CD4-positive, alpha-beta T cell treated with Interferon gamma for 1 hour (primary cell): ENCODE measurements at places on chromosomes 11 and 22.

- peak; percentile 19 for DNase-seq
These were observed 48.5 kb upstream of the PRDM11 start for GRCh38 chr11:45097721-45098493.

DNA sequence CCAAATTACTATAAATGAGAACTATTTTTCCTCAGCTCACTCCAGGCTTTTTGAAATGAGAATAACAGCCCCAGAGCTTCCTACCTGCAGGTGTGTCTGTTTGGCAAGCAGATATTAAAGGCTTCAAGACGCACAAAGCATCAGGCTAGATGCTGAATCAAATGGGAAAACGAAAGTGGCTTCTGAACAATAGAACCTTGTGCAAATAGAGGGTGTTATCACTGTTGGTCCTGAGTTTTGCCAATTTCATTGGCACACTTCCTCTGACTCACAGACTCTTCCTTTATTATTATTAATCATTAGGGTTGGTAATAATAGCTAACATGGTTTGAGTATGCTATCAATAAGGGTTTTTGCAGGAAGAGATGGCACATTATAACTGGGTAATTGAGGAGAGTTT lies 13.4 kb downstream of the SYT13 start:
- DNase-seq = no peak

- no peak for DNase-seq
These were observed 41.0 kb downstream of the CSF2RB start for GRCh38 chr22:36954251-36955014.

DNA sequence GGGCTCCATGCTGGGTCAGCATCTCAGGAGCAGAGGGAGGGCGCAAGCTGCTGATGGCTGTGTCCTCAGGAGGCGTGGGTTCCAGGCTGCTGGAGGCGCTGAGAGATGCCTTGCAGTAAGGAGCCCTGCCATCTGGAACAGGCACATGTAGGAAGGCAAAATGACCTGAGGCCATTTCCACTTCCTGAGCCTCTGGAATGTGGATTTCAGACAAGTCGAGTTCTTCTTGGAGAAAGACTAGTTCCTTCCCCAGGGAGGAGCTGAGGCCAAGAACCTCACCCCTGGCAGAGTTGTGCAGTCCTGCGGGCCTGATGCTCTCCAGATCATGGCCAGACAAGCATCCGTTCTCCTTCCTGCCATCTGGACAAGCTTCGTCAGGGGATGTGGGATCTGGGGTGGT lies 19.3 kb downstream of the HPS4 start:
- no peak for DNase-seq

GRCh38 chr22:45150139-45150538 lies 13.6 kb upstream of the NUP50 start:
- no peak for DNase-seq

DNA sequence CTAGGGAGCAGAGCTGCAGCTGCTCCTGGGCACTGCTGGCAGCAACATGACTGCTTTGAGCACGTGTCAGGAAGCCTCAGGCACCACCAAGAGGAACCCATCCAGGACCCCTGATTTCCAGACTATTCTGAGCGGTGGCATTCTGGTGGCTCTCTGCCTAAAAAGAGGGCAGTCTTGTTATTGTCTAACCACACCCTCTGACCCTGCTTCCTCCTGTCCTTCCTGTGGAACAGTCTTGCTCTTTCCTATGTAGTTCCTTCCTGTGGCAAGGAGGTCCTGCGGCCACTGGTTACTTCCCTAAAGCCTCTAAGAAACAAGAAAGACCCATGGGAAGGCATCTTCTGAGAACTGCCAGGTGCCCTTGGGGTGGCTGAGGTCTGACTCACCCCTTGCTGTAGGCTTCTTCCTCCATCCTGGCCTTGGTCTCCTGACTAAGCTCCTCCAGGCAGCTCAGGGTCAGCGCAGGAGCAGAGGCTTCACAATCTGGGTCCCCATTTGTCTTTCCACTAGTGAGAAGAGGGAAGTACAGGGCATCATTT lies 13.1 kb upstream of the LYVE1 start:
- peak; percentile 74 for DNase-seq

- DNase-seq = no peak
These were observed 2.5 kb upstream of the KRTAP5-2 start for GRCh38 chr11:1600626-1601025.

DNA sequence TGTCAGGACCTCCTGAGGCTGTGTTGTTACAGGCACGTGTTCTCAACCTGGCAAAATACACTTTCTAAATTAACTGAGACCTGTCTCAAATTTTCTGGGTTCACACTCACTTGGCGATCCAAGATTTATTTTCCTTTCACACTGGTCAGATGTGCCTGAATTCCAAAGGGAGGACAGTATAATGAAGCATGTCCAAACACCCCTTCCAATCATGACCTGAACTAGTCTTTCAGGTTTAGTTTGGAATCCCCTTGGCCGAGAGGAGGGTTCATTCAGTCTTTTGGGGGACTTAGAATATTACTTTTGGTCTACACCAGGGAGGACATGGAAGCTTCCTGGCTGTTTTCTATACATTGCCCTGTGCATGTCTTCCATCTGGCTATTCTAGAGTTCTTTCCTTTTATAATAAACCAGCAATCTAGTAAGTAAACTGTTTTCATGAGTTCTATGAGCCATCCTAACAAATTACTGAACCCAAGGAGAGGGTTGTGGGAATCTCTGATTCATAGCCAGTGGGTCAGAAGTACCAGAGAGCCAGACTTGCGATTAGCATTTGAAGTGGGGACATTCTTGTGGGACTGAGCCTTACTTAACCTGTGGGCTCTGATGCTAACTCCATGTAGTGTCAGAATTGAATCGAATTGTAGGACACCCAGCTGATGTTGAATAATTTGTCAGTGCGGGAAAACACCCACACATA lies 14.8 kb upstream of the TMEM216 start:
- DNase-seq = no peak

- DNase-seq = peak; percentile 56
These were observed 5.9 kb downstream of the PHOX2A start for GRCh38 chr11:72238040-72238450.

DNA sequence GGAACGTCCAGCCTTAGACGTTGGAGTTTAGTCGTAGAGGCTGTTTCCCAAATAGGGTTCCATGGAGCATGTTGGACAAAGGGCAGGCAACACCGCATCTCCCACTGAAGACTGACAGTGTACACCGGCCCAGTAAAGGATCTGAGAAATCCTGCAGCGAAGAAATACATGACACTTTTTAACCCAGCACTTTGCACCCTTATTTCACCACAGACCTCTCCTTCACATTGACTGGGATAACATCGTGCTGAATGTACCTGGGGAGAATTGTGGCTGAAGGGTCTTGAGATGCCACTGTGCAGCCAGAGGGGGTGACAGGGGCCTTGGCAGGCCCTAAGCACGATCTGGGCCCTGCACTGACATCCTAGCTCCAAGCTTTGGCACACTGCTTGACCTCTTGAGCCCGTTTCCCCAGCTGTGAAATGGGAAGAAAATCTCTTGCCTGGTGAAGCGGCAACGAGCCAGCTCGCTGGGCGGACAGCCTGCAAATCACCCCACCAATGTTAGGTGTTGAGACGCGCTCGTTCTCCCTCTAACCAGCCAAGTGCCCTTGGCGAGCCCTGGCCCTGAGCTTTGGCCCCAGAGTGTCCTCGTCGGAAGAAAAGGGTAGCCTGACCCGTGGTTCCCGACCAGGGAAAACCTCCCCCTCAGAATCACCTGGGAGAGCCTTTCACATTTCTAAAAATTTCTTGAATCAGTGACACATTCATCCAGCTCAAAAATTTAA lies 13.4 kb downstream of the CD5 start:
- DNase-seq = no peak

DNA sequence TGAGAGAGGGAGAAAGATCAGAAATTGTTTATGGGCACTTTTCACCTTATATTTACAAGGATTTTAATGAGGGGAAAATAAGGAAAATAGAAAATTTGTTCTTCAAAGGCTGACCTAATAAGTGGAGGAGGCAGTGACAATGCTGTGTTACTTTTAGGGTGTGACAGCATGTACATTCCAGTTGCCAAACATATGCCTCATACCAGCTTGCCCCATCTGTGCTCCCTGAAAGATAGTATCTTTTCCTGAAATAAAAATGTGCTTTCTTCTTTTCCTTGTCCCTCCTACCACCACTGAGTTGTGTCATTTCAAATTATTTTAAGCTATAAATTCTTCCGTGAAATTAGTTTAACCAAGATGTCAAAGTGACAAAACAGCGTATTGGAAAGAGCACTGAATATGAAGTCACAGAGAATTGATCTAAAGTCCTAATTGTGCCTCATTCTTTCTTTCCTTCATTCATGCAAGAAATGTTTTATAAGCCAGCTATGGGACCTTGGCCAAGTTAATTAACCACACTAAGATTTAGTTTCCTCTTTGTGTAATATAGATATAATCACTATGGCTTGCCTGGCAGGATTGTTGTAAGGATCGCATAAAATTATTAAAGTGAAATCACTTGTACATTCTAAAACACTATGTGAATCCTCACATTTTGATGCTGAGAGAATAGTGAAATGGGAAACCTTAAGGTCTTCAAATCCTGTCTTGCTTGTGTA lies 1307.5 kb upstream of the TENM4 start:
- DNase-seq = no peak

DNA sequence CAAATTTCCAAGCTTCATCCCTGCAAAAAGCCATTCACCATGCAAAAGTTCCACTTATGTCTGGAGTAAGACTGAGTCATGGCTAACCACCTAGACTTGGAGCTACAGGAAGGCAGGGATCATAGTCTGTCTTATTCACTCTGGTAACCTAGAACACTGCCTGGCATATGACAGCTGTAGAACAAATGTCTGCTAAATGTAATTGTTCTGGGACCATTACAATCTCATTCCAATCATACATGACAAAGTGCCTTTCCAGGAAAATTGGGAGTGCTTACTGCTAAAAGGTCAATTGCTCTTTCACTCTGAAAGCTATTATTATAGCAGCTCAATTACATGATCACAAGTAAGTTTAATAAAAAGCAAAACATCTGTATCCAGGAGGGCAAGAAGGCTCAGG lies 99.1 kb upstream of the CHRM4 start:
- DNase-seq = no peak

- no peak for DNase-seq
These were observed 131.1 kb downstream of the RASSF10 start for GRCh38 chr11:13140028-13140870.

DNA sequence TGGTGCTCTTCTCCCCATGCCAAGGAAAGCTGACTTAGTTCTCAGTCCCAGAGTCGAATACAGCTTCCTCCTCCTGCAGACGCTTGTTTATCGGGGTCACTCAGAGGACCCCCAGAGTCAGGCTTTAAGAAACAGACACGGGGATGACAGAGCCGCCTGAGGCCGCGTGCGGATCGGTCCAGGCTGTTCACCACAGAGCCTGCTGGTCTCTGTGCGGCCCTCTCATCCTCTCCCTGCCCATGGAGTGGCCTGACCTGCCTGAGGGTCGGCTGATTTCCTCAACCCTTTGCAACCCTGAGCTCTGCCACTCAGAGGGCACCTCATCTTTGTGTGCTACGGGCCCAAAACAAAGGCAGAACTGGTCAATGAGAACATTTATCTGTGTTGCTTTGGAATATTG lies 2.1 kb downstream of the GAL start:
- no peak for DNase-seq

GRCh38 chr22:45072322-45072903 lies 62.6 kb upstream of the PHF21B start:
- DNase-seq = no peak

GRCh38 chr11:109970516-109971183 lies 122.5 kb upstream of the ZC3H12C start:
- no peak for DNase-seq

DNA sequence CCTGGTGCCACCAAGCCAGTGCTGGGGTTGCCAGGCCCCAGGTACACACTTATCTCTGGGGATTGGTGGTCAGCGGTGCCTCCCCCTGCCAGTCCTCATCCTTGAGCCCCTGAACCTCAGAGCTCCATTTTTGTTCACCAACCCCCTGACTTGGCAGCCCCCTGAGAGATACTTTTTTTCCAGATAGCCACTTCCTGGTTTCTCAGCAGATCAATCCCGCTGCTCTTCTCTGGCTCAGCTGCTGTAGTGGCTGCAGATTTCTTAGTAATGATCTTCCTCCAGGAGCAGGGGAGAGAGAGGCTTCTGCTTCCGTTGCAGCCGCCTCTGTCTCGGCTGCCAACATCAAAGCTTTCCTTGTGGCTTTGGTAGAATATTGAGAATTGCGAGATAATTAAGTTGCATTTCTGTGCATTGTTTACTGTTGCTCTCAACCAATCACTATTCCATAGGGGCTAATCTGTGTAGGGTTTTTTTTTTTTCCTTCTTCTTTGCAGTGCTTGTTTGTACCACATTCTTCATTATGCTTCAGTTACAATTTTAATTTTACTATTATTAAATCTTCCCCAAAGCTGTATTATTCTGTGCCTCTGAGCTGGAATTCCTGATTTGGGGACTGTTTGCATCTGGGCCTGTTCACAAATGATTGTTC lies 92.1 kb downstream of the PKNOX2 start:
- DNase-seq = no peak

DNA sequence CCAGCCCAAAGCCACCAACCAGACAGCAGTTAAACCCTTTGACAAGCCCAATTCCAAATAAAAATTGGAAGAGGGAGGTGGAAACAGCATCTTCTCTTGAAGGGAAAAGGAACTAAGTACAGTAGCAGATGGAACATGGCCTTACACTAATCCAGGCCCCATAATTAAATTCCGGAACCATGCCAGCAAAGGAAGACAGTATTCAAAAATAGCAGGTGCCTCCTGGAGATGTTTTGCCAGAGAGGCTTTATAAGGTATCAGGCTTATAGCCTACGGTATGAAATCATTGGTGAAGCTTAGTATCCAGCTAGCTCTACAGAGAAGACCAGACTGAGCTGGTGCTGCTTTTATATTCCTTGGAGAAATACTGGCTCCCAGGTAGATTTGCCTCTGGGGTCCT lies 344.1 kb upstream of the API5 start:
- DNase-seq = no peak

DNA sequence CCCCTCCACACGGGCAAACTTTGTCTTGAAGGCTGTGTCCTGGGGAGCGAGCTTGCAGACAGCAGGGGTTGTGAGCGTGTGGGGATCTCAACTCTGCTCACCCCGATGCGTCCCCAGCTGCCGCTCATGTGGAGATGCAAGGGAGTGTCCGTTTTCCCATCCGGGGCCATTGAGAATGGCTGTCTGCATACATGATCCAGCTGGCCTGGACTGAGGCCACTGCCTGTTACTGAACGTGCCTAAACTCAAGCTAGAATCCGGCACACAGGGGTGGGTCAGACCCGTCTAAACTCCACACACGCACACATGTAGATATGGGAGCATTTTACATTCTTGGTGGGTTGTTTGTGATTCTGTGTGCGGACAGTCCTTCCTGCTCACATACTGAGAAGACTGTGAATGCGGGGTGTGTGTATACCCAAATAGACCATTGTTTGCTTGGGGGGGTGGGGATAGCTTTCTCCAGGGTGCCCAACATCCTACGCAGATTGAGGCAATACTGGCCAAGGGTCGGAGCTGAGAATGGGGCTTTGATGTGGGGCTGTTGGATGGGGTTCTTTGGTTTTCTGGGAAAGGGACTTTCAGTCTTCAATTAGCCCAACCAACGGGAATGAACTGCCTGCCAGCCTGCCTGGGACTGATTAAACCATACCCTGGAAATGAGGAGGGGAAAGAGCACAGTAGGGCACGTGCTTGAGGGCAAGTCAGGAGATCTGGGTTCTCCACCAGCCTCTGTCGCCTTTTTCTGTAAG lies 60.4 kb downstream of the ST3GAL4 start:
- DNase-seq = no peak

- peak; percentile 34 for DNase-seq
These were observed 18.8 kb downstream of the CSNK1E start for GRCh38 chr22:38298312-38299005.
